ENCODE measurements at places on chromosomes 1 and 21.

DNA sequence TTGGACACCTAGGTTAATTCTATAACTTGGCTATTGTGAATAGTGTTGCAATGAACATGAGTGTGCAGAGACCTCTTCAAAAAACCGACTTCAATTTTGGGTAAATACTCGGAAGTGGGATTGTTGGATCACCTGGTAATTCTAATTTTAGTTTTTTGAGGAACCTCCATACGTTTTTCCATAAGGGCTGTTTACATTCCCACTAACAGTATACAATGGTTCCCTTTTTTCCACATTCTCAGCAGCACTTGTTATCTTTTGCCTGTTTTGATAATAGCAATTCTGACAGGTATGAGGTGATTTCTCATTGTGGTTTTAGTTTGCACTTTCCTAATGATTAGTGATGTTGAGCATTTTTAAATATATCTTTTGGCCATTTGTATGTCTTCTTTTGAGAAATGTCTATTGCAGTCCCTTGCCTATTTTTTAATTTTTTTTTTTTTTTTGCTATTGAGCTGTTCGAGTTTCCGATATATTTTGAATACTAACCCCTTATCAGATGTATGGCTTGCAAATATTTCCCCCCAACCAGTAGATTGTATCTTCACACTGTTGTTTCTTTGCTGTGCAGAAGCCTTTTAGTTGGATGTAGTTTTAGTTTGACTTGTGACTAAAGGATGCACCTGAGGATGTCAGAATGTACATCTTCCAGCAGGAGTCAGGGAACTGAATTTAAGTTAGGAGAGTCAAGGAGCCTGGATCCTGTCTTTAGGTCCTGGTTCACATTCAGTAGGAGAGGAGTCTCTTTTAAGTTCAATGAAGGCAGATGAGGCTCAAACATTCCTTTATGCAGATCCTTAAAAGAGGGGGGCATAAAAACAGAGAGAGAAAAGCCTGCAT lies 120.0 kb downstream of the S1PR1 start:
- no peak for DNase-seq

DNA sequence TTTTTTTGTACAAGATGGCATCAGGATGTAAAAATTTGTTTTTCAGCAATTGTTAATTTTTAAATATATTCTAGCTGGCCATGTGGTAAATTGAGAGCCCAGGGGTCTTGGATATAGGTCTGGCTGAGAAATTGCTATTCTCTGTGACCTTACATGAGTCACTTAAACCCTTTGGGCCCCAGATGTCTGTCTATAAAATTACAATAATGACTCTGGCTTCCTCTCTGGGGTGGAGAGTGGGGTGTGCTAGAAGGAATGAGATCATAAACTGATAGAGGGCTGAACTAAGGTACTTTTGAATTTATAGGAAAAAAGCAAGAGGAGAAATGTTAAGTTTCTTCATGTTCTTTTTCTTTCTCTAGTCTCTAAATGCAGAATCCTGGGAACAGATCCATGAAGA lies 12.4 kb upstream of the TCHH start:
- DNase-seq = no peak

DNA sequence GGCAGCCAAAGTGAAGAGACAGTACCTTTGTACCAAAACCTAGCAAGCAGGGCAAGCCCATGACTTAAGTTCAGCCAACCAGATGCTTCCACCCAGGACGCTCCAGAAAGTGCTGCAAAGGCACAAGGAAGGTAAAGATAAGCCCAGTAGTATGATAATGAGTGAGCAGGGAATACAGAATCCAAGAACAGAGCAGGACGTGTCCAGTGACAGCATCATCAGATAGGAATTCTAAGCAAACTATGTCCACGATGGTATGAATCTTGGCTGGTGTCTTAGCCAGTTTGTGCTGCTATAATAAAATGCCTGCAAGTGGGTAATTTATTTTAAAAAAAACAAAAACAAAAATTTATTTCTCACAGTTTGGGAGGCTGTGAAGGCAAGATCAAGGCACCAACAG lies 13.6 kb downstream of the GJA4 start:
- no peak for DNase-seq

GRCh38 chr1:17053086-17053684 lies 647 bp downstream of the SDHB start:
- no peak for DNase-seq

DNA sequence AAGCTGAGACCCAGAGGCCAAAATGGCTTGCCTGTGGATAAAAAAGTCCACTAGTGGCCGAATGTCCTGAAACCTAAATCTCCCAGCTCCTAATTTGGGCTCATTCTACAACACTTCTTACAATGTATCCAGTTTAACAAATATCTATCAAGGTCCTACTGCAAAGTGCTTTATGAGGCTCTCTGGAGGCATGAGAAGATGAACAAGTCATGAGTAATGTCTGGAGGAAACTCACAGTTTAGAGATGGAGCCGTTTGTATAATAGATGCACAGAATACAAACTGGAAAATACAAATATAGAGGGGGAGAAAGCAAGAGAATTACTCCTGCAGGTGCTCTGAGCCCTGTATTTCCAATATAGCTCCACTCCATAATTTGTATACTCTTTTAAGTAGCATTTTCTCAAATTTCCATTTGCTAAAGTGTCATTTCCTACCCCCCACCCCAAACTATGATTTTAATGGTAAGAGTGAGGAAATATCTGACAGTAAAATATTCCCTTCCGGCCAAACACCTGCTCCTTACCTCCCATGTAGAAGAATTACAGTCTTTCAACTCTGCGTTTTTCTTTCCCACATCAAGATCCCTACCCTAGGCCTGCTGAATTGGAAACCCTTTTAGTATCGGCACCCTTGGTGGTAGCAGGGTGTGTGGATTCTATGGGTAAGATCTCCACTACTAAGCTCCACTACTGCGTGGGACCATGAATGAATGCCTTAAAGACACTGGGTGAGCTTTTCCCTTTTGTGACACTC lies 3.3 kb upstream of the ADAMTS5 start:
- DNase-seq = no peak

DNA sequence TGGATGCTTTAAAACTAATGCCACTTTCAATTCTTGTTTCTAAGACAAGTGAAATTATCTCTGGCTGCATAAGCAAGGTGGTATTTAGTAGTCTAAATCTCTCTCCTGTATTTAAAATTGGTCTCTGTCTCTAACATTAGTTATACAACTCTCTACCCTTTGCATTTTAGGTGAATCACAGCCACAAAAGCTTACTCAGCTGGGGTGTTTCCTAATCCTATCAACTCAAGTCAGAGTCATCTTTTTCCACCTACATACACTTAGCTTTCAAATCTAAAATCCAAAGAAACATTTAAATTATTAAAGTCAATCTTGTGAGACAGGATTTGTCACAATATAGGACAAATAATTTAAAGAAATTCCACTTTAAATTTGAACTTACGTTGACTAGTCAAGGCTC lies 255.1 kb upstream of the CXADR start:
- no peak for DNase-seq

DNA sequence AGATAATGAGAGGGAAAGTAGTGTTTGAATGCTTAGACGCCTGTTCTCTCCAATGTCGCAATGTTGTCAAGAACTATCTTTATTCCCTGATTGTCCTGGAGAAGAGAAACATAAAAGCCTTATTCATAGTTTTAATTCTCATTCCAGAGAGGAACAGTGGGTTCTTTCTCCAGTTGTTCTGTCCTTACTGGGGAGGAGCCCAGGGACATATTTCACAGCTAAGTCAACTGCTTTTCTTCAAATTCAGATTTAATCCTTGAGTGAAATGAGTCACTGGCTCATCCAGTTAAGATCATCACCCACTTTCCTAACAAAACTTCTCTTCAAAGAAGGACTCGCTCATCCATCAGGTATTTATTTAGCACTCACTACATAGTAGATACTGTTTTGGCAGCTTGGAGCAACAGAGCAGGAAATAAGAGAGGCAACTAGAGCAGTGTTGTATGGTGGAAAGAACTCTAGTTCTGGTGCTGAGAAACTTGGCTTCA lies 365.7 kb upstream of the USP24 start:
- no peak for DNase-seq

GRCh38 chr1:227453631-227454355 lies 109.6 kb upstream of the ZNF678 start:
- DNase-seq = no peak

GRCh38 chr1:10530281-10530740 lies 55.6 kb downstream of the PEX14 start:
- peak; percentile 82 for DNase-seq

Data from glutamatergic neuron (in vitro differentiated cells).